Hematopoietic multipotent progenitor cell treated with erythropoietin and hydrocortisone succinate and interleukin-3 and kit ligand, for 15 days (in vitro differentiated cells): ENCODE measurements at places on chromosomes 3 and 15.

DNA sequence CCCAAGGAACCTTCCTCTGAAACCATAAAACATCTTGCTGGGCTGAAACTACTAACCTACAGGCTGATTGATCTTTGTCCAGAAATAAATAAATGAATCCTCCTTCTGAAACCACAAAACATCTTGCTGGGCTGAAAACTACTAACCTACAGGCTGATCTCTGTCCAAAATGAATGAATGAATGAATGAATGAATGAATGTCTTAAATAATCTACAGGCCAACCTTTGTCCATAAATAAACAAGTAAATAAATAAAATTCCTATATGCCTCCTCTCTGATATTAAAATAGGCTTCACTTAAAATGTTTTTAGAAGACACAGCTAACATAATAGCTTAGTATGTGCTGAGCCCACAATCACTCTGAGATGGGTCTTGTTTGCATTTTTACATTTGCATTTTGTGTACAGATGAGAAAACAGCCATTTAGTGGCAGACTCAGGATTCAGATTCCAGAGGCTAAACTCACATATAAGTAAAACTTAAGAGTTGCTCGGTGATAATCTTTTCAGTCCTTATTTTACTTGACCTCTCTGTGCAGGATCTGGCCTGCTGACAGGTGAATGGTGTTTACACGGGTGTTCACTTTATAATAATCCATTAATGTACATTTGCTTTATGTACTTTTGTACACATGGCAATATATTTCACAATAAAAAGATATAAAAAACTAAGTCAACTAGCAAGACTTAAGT lies 10.4 kb downstream of the TJP1 start:
- no peak for DNase-seq

DNA sequence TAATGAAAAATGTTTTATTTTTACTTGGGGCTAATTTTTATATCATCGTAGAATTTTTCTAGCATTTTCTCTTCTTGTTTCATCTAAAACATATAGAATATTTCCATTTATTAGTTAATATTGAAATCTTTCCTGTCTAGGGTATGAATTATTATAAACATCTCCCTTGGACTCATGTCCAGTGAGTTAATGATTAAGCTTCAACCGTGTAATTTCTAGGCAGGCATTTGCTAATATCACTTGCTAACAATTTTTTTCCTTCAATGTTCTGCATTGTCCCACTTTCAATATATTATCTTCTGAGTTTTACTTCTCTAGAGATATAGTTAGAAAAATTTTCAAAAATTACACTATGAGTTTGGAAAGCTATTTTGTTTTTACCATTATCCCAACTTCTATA lies 1371.6 kb upstream of the EPHA6 start:
- DNase-seq = no peak

GRCh38 chr3:107668963-107669362 lies 146.2 kb downstream of the BBX start:
- DNase-seq = no peak

- no peak for DNase-seq
Observed at GRCh38 chr3:151576511-151577137, 115.8 kb upstream of the IGSF10 start.

GRCh38 chr3:59632760-59633573 lies 583.1 kb upstream of the CFAP20DC start:
- DNase-seq = no peak

- no peak for DNase-seq
Observed at GRCh38 chr15:74995779-74996765, 709 bp downstream of the SCAMP5 start.

DNA sequence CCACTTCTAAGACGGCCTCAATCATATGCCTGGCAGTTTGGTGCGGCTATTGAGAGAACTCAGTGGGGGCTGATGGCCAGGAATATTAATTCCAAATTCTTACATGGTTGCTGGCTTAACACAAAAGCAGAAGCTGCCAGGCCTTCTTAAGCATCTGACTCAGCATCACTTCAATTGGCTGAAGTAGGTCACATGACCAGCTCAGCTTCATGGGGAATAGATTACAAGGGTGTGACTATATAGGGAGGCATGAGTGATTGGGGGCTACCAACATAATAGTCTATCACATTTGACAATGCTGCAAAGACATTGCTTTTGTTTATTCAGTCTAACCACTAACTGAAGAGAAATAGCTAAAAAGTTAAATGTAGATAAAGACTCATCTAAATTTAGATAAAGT lies 101.6 kb upstream of the ANKRD28 start:
- DNase-seq = peak; percentile 14

DNA sequence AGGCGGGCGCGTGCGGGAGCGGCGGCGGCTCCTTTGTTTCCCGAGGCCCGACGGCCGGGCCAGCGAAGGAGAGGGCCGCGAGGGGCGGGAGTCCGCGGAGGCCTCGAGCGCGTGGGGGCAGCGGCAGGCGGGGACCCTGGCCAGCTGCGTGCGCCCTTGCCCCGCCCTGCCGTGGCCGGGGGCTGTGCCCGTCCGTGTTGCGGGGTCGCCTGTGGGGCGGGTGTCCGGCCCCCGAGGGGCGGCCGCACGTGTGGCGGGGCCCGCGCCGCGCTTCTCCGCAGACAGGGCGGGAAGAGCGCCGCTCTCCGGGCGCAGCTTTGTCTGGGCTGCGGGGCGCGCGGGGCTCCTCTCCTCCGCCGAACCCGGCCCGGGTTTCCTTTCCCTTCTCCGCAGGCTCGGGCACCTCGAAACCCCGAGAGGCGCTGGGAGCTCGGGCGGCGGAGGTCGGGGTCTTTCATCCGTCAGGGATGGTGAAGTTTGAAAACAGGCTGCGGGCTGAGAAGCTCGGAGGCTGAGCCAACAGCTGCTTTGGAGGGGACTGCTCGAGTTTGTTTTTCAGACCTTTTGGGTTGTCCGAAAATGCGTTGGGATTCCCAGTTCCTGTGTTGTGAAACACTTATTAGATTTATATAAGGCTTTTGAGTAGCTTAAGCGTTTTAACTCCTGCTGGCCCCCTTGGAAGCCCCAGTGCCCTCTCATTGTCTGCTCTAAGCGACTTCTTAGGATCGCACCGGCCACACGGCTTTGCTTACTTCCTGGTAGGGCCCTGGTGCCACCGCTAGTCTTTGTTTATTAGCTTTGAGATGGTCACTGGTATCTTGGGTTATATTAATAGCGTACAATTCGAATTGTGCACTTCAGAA lies 817 bp downstream of the USP3 start:
- peak; percentile 60 for DNase-seq

GRCh38 chr3:31455524-31455923 lies 77.2 kb upstream of the STT3B start:
- no peak for DNase-seq

DNA sequence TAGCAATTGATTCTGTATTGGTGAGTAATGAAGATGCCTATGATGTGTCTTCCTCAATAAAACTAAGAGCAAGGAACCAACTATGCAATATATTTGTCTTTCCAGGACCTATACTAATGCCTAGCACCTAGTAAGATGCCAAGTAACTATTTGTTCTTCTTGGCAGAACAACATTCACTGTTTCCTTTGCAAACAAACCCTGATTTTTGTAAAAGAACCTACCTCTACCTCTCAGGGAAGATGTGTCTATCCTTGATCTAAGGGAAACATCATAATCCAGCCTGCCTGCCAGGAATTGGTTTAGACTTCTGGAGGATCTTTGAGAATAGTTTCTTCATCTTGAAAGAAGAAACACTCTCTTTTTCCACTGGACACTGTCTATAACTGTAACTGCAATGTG lies 3.8 kb upstream of the ADPRH start:
- no peak for DNase-seq

DNA sequence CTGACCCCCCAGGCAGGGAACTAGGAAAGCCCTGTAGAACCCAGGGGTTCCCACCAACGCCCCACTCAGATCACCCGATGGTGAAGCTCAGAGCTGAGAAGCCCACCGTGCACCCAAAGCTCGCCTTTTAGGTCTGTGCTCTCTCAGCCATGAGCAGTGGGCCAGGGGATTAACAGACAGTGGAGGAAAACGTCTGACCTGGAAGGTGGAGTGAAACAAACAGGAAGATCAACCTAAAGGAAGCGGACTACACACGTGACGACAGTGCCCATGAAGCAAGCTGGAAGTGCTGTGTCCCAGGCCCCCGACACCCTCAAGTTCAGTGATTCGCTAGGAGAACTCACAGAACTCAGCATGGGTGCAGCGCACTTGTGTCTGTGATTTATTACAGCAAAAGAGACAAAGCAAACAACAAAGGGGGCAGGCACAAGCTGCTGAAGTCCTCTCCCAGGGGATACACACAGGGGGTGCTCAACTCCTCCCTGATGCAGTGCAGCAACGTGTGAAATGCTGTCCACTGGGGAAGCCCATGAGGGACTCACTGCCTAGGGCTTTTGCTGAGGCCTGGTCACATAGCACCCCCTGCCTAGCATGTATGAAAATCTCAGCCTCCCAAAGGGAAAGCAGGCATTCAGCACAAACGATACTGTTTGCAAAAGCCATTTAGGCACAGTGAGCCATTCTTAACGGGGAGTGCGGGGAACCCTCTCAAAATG lies 43.5 kb downstream of the CFAP92 start:
- DNase-seq = no peak

GRCh38 chr15:43183270-43183669 lies 1.9 kb upstream of the CCNDBP1 start:
- no peak for DNase-seq

DNA sequence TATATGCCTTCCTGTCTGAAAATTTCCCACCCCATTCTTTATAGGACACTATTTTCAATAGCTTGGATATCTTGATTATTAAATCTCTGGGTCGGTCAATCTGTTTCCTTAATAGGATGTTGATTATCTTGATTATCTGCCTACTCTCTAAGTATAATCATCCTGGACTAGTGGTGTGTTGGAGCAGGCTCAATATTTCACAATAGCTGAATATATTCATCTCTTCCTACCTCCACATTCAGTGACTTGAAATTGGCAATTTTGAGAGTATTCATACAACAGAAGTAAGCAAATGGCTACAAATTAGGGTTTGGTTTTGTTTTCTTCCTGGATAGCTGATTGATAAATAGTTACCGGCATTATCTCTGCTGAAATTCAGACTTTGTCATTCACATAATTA lies 1162.6 kb downstream of the ROBO1 start:
- no peak for DNase-seq

DNA sequence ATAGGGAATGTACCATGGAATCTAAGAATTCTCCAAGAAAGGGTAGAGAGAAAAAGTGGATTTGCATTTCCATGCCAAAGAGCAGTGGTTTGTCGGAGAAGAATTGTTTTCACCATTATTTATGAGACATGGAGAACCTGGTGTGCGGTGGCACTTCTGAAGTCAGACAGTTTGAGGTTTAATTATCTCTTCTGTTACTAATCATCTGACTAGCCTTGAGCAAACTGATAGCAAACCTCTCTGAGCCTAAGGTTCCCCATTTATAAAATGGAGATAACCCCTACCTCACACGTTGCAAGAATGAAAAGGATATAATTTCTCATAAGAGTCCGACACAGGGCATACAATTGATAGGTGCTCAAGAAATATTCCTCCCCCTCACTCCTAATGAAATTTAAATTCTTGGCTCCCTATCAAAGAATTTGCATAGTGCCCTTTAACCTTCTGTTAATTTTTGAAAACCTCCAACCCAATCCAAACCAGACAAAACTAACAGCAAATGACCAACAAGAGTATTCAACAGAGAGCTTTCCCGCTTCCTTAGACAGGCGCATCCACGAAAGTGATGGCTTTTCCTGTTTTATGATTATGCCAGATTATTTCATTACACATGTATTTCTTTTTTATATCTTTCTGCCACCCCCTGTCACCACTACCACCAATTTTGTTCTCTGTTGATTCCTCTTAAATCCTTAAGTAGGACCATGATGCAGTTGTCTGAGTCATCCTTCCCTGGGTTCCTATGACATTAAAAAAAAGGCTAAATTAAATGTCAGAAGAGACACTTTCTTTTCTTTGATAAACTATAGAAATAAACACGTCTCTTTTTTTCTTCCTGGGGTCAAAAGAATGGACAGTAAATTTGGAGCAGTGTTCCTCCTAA lies 28.5 kb downstream of the TMEM212 start:
- no peak for DNase-seq

DNA sequence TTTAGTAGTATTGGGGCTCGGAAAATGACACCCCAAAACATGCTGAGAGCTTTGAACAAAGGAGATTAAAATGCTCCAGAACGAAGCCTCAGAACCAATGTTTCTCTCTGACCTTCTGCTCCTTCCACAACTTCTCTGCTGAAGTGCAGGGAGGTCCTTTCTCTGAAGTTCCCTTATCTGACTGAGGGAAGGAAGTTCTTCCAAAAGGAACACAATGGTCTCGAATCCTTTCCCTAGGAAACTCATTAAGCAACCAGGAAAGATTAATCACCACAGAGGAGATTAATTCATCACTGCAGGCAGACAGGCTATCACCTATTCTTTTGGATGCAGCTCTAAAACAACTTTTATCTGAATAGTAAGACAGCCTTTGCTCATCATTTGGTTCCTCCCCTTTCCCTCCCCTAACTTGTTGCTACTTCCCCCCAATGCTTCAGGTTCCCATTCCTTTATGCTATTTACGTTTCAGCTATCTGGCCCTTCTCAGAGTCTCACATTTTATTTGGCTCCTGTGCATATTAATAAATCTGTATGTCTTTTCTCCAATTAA lies 18.2 kb upstream of the WDR49 start:
- DNase-seq = no peak

GRCh38 chr15:64149893-64150578 lies 1.5 kb upstream of the SNX22 start:
- DNase-seq = peak; percentile 44

- DNase-seq = no peak
Observed at GRCh38 chr15:82043796-82044372, 1.9 kb downstream of the MEX3B start.

DNA sequence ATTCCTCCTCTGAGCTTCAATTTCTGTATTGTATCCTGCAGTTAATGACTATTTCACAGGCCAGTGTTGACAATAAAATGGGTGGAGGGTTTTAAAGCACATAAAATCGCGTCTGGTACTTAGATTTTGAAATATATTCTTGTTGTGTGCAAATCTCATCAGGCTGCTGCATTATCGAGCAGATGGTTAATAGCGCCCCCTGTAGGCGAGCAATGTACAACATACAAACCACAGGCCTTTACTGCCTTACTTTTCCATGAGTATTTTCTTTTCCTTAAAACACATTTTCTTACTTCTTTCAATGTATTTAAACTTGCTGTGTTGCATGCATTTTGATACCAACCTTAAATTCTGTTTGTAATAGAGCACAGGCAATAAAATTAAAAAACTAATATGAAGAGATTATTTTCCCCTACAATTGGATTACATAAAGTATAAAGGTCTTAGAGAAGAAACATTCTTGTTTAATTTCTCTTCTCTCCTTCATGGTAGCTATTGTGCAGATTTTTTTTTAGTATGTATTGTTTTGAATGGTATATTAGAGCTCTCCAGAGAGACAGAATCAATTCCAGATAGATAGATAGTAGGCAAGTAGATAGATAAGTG lies 608.4 kb downstream of the CADM2 start:
- DNase-seq = peak; percentile 54

DNA sequence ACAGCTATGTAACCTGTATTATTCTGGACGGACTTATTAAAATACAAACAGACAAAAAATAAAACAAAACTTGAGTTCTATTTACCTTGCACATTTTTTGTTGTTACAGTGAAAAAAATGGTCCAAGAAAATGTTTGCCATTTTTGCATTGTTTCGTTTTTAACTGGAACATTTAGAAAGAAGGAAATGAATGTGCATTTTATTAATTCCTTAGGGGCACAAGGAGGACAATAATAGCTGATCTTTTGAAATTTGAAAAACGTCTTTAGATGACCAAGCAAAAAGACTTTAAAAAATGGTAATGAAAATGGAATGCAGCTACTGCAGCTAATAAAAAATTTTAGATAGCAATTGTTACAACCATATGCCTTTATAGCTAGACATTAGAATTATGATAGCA lies 17.1 kb downstream of the LMOD3 start:
- no peak for DNase-seq

- peak; percentile 40 for DNase-seq
Observed at GRCh38 chr15:45637552-45638033, 2.8 kb downstream of the SQOR start.
